Activated CD8-positive, alpha-beta memory T cell treated with anti-CD3 and anti-CD28 coated beads for 48 hours (primary cell): ENCODE measurements at places on chromosomes 3 and 15.

- no peak for DNase-seq
Measured at GRCh38 chr3:45832699-45833098, 9.2 kb downstream of the LZTFL1 start.

GRCh38 chr15:92643849-92644815, 11.4 kb downstream of the FAM174B start:
- DNase-seq = no peak

GRCh38 chr15:20352241-20353200, 189.1 kb downstream of the GOLGA6L6 start:
- no peak for DNase-seq

- DNase-seq = no peak
Measured at GRCh38 chr3:57848177-57848738, 92.1 kb downstream of the SLMAP start.

- no peak for DNase-seq
Measured at GRCh38 chr3:180352261-180352660, 249.7 kb upstream of the TTC14 start.

DNA sequence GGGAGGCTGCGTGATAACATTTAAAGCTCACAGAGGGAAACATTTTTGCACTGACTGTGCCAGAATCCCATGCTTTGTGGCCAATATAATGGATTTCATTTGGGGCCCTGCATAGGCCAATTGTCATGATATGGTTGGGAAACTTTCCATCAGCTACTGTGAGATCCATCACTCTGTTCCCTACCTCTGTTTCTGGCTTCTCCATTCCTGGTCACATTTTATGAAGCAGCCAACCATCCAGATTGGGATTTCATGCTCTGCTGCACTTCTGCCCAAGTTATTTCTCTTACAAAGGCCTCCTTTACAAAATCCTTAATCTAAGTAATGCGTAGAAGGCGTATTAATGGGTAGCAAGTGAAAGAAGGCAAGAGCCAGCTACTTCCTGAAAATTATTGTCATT, 221.1 kb downstream of the LRTM1 start:
- DNase-seq = no peak

GRCh38 chr3:13500133-13500885, 20.2 kb downstream of the HDAC11 start:
- DNase-seq = no peak

DNA sequence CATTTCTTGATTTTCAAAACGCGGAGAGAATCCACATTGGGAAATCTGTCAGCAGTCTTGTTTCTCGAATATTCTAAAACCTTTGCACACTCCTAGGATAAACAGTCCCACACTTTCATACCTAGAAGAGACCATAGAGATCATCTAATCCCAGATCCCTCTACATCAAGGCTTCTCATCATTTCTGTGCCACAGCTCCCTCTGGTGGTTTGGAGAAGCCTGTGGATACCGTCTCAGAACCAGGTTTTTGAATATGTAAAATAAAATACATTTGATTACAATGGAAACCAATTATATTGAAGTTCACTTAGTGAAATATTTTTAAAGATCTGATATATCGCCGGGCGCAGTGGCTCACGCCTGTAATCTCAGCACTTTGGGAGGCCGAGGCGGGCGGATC, 211.9 kb upstream of the GOLGA6L4 start:
- no peak for DNase-seq

- DNase-seq = no peak
Measured at GRCh38 chr3:23442598-23443383, 239.7 kb downstream of the UBE2E2 start.

- no peak for DNase-seq
Measured at GRCh38 chr3:63791974-63792373, 27.1 kb upstream of the C3orf49 start.
